ENCODE measurements at places on chromosomes 1 and 21.

- DNase-seq, result peak; percentile 55
Observed at GRCh38 chr1:24929398-24930259, 447 bp downstream of the RUNX3 start.

GRCh38 chr1:152473887-152474537 is 36.6 kb upstream of the LCE5A start:
- no peak for DNase-seq

DNA sequence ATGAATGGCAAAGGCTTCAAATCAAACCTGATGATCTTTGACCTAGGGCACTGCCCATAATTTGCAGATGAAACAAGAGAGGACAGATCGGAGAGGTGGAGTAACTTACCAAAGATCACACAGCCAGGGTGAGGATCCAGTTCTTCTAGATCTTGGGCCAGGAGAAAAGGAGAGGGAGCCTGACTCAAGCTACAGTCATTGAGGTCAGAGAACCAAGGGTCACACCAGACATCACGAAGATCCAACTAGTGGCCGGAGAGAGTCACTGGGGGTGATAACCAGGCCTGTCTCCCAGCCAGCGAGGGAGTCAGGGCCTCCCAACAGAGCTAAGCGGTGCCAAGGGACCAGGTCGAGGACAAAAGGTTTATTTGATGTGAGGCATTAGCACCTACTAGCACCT is 115.0 kb downstream of the RIPK4 start:
- DNase-seq, result no peak

DNA sequence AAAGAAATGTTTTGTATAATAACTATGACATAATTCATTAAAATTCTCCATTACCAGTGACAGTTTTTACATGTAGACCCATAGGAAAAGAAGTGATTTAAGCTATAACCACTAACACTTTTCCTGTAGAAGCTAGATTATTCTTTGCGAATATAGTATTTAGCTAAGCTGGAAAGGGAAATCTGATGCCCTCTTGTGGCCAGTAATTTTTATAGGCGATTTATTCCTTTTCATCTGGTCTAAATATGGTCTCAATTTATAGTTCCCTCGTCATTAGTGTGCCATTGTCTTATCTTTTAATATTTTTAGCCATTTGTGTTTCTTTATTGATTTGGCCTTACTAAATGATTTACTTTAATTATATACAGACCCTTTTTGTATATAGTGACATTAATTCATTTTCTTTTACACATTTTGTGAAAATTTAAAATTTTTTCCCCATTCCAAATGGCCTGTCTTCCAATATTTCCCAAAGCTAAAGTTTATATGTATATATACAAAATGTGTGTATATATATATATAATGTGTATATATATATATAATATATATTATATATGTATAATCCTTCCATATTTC is 26.7 kb downstream of the BTG3 start:
- no peak for DNase-seq

- no peak for DNase-seq
Observed at GRCh38 chr1:31807273-31808048, 8.4 kb downstream of the SPOCD1 start.

Data from nephron progenitor cell (in vitro differentiated cells).